Posterior vena cava (tissue), 2 donors: ENCODE measurements at places on chromosomes 4 and X. TPM values are rescaled to one million over a fixed set of nuclear protein-coding genes. Genes with fewer than 3 reads are reported as not detected.

DNA sequence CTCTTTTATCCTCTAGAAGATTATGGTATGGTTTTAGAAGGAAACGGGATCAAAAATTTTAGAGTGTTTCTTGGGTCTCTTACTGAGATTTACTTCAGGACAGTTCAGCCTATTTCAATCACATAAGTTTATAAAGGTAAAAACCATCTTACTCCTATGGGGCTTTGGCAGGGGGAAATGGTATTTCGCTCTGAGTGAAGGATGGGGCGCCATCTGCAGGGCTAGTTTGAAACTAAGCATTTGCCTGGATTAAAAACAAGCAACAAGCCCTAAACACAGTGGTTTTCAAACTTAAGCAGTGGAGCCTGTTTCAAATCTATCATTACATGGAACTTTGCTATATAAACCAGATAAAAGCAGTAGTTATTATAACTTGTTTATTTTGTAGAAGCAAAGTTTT is 361.5 kb upstream of the FMR1 start:
- DNase-seq = no peak

- no peak for DNase-seq
These were observed 155.8 kb downstream of the NWD2 start for GRCh38 chr4:37400241-37400881.

GRCh38 chr4:168208957-168209614 is 109.5 kb downstream of the DDX60 start:
- DNase-seq = no peak

- no peak for DNase-seq
These were observed 65.6 kb downstream of the MCF2 start for GRCh38 chrX:139642241-139642927.

The YY2 gene
- 2.0 TPM for total RNA-seq

The ZDHHC15 gene
- total RNA-seq = 2.0 TPM

The PPARGC1A gene
- total RNA-seq = 20.7 TPM
